Pericardium fibroblast (primary cell): ENCODE measurements at places on chromosomes 4 and X. TPM values are rescaled to one million over a fixed set of nuclear protein-coding genes. Genes with fewer than 3 reads are reported as not detected.

ATP2B3 gene
- total RNA-seq: not detected in 2 replicates

TRIM2 gene
- 26.1 and 32.2 TPM in 2 replicates for total RNA-seq

CITED1 gene
- not detected in 2 replicates for total RNA-seq

CT45A1 gene
- total RNA-seq: not detected in 2 replicates

DCAF8L2 gene
- not detected in 2 replicates for total RNA-seq

RENBP gene
- total RNA-seq: 0.12 and 0.94 TPM in 2 replicates

ERVMER34-1 gene
- 0.58 and 0.68 TPM in 2 replicates for total RNA-seq

TCEAL7 gene
- total RNA-seq: 10.0 and 28.6 TPM in 2 replicates

PSAPL1 gene
- 0.47 TPM in 1 of 2 replicates, not detected in the other for total RNA-seq

PAGE5 gene
- total RNA-seq: not detected in 2 replicates

SEC24B gene
- 19.5 and 22.8 TPM in 2 replicates for total RNA-seq

PPP1R2C gene
- not detected in 2 replicates for total RNA-seq

ADGRL3 gene
- total RNA-seq: 1.0 and 3.7 TPM in 2 replicates

KIT gene
- total RNA-seq: 0.82 and 1.2 TPM in 2 replicates

DACH2 gene
- total RNA-seq: not detected in 2 replicates

EPHA5 gene
- total RNA-seq: 0.34 and 2.5 TPM in 2 replicates

PLS3 gene
- total RNA-seq: 142 and 249 TPM in 2 replicates

MAGEC3 gene
- not detected in 2 replicates for total RNA-seq

YY2 gene
- 0.70 and 1.8 TPM in 2 replicates for total RNA-seq

PRR32 gene
- total RNA-seq: not detected in 2 replicates

MAGEA6 gene
- not detected in 2 replicates for total RNA-seq

ZAR1 gene
- 2.0 TPM in 1 of 2 replicates, not detected in the other for total RNA-seq

TENM3 gene
- total RNA-seq: 9.1 and 47.3 TPM in 2 replicates

AGTR2 gene
- not detected in 2 replicates for total RNA-seq

NAT8L gene
- total RNA-seq: 0.23 and 0.26 TPM in 2 replicates

FAAH2 gene
- total RNA-seq: not detected in 2 replicates

AWAT2 gene
- not detected in 2 replicates for total RNA-seq

VCX3B gene
- total RNA-seq: not detected in 2 replicates

FGB gene
- not detected in 2 replicates for total RNA-seq

DUSP9 gene
- 0.93 TPM in 1 of 2 replicates, not detected in the other for total RNA-seq

CTSO gene
- total RNA-seq: 13.7 and 15.5 TPM in 2 replicates

AVPR2 gene
- total RNA-seq: 0.12 TPM in 1 of 2 replicates, not detected in the other

PAPSS1 gene
- 41.5 and 59.3 TPM in 2 replicates for total RNA-seq

SSX2 gene
- total RNA-seq: not detected in 2 replicates

SPACA5 gene
- not detected in 2 replicates for total RNA-seq

MAGEA4 gene
- not detected in 2 replicates for total RNA-seq

SORBS2 gene
- total RNA-seq: 6.6 and 17.3 TPM in 2 replicates
